ENCODE measurements at places on chromosomes 5 and 9.

DNA sequence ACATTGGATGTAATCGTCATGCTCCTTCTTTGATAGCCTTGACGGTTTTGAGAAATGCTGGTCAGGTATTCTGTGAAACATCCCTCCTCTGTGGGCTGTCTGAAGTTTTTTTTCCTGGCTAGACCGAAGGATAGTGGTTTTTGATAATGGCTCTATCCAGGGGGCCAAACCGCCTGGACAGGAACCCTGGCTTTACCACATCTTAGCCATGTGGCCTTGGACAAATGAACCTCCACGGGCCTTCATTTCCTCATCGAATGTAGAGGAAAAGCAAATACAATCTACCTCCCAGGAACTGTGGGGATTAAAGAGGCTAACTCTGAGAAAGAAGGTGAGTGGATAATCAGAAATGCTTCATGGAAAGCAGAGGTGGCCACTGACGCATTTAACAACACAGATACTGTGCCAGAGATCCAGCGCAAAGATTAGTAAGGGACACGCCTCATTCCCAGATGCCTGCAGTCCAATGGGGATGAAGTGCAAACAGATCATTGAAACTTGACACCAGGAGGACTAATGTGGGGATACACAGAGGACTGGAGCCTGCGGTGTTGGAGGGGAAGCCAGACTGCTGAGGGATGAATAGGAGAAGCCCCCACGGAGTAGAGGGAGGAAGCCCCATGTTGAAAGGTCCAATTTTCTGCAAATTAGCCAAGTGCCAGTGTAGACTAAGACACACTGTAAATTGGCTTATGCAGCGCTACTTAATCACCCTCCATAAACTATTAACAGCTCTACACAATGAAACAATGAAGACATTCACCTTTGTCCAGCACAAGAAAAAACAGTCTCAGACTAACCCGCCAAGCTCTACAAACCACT lies 41.6 kb downstream of the MYO10 start:
- DNase-seq: no peak

GRCh38 chr9:88808761-88809354 lies 182.4 kb upstream of the S1PR3 start:
- no peak for DNase-seq

DNA sequence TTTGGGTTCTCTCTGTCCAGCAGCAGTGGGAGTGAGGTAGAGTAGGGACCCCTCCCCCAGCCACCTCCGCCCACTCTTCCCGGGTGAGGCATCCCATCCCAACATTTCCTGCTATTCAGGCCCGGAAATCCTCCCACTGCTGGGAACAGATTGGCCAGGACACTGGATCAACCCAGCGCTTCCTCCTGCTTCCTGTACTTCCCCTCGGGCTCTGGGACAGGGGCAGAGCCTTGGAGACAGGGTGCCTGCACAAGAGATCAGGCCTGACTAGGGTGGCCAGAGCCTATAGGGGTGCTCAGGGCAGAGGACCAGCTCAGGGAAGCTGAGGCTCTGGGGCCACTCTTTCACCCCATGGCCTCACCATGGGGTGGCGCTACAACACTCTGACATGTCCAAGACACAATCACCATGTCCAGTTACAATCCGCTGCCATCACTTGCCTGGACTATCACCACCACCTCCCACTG lies 14.5 kb downstream of the SH2D3C start:
- no peak for DNase-seq

DNA sequence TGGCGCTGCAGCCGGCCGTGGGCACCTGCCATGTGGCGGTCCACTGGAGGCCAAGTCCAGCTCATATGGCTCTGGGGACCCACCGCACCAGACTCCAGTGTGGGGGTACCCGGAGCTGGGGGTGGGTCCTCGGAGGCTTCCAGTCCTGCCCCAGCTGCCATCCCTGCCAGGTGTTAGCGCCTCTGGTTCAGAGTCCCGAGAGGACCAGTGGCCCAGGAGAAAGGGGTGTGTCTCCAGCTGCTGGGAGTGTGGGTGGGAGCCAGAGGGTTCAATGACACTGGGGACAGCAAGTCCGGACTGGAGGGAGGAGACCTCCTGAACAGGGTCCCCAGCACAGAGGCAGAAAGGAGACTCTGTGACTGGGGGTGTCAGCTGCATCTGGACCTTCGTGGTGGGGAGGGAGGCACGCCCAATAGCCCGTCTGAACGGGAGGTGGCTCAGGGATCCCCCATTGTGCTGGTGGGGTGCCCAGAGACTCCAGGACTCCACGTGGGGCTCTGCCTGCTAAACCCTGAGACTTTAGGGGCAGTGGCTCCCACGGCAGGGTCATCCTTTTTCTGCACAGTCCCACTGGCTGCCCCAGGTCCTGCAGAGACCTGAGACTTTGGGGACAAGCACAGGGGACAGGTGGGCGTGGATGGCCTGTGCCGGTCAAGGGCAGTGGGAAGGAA lies 2.4 kb upstream of the AHRR start:
- DNase-seq: no peak

DNA sequence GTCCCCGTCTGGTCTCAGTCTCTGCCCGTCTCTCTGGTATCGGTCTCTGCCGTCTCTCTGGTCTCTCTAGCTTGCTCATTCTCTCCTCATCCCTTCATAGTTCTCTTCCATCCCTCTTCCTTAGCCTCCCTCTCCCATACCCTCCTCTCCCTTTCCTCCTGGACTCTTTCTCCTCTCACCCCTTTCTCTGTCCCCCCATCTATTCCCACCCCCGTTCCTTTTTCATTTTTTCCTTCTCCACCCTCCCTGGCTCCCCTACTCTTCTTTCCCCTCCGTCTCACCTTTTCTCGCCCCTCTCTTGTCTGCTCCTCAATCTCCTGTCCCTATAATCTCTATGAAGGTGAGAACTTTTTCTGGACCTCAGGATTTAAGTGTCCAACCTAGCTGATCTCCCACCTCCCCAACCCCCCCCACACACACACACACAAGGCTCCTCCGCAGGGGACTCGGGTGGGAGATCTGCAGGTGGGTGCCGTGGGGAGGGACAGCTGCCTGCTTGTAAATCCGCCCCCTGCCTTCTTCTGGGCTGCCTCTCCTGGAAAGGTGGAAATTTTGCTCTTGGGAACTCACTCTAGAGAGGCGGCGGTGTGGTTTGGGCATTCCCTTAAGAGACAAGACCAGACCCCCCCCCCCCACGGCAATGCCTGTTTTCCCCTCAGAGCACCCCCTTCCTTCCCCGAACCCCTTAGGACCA lies 953 bp downstream of the UBE2QL1 start:
- no peak for DNase-seq

Data from thoracic aorta (tissue), 2 donors.